Trophoblast cell (in vitro differentiated cells and primary cell): ENCODE measurements at places on chromosomes 7 and 10.

- no peak for DNase-seq
- peaks cover 3% of the 10 kb centered on the region for H3K4me1 ChIP-seq
- H3K36me3 ChIP-seq, result no peaks in the 10 kb centered on the region
- no peak overlapping the region for H3K27ac ChIP-seq
These were observed 1.2 kb upstream of the PLXNA4 start for GRCh38 chr7:132577206-132578049.

DNA sequence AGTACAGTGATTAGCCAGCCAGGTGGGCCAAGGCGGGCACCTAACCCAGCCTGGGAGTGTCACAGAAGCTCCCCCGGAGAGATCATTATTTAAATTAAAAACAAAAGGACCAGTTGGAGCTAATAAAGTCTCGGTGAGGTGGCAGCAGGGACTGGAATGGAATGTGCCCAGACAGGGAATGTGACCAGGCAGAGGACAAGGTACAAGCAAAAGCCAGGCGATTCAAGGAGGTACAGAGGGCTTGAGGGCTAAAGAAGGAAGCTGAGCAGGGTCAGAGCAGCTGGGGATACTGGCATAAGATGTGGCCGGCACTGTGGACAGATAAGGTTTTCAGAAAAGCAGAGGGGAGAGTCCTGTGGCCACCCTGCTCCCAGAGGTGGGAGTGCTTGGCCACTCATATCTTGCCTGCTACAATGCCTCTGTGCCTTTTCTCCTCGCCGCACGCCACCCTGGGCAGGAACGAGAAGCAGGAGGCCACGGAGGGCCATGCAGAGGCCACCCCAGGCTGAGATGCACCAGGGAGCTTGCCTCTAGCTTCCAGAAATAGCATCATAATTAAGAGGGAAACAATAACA is 13.2 kb downstream of the TMEM273 start:
- no peaks in the 10 kb centered on the region for H3K36me3 ChIP-seq
- H3K4me3 ChIP-seq, result no peak overlapping the region
- H3K27ac ChIP-seq, result no peak overlapping the region
- H3K4me1 ChIP-seq, result peaks cover 6% of the 10 kb centered on the region
- no peaks in the 10 kb centered on the region for H3K27me3 ChIP-seq

- no peaks in the 10 kb centered on the region for H3K36me3 ChIP-seq
- H3K4me1 ChIP-seq, result peaks cover 16% of the 10 kb centered on the region
- no peak overlapping the region for H3K4me3 ChIP-seq
- no peak overlapping the region for H3K27ac ChIP-seq
- DNase-seq, result no peak
- no peaks in the 10 kb centered on the region for H3K27me3 ChIP-seq
These were observed 38.9 kb downstream of the FAM20C start for GRCh38 chr7:231030-231857.

GRCh38 chr10:35594115-35595079 is 10.7 kb upstream of the GJD4 start:
- H3K4me1 ChIP-seq, result no peaks in the 10 kb centered on the region
- no peaks in the 10 kb centered on the region for H3K27me3 ChIP-seq
- no peak overlapping the region for H3K4me3 ChIP-seq
- no peaks in the 10 kb centered on the region for H3K36me3 ChIP-seq
- no peak for DNase-seq
- H3K27ac ChIP-seq, result no peak overlapping the region

DNA sequence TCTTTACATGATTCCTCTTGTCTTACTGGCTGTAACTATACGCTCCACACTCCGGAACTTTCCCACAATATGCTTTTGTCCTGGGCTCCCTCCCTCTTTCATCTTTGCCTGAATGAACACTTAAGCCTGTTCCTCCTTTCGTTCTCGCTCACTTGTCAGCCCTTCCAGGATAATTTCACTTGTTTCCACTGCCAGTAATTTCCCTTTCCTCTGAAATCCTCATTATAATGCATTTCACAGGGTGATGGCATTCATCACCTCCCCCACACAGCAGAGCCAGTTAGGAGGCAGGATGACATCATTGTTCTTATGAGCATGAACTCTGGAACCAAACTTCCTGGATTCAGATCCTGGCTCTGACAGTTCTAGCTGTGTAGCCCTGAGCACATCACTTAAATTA is 372.6 kb downstream of the GPR158 start:
- no peaks in the 10 kb centered on the region for H3K27me3 ChIP-seq
- no peaks in the 10 kb centered on the region for H3K4me1 ChIP-seq
- H3K27ac ChIP-seq, result no peak overlapping the region

- no peak overlapping the region for H3K27ac ChIP-seq
- no peaks in the 10 kb centered on the region for H3K27me3 ChIP-seq
- no peaks in the 10 kb centered on the region for H3K36me3 ChIP-seq
These were observed 10.5 kb upstream of the MDFIC start for GRCh38 chr7:114911411-114911810.

DNA sequence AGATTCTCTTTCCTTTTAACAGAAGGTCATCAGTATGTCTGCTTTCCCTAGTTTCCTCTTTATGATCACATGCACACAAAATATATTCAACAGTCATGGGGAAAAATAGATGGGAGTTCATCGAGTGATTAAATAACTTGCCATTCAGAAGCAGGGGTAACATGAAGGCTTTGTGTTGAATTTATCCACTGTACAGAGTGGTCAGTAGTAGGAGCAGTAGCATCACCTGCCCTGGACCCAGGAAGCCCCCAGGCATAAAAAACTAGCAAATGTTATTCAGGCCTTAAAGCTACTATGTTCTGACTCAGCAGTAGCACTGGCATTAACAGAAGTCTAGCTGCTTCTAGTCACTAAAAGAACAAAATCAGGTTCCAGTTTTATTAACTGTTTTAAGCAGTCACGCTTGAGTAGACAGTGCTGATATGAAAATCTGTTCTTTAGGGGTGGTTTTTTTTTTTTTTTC is 31.4 kb upstream of the FAM133B start:
- H3K36me3 ChIP-seq, result peaks cover 16% of the 10 kb centered on the region
- no peaks in the 10 kb centered on the region for H3K4me1 ChIP-seq
- no peaks in the 10 kb centered on the region for H3K27me3 ChIP-seq
- H3K27ac ChIP-seq, result no peak overlapping the region
- H3K4me3 ChIP-seq, result no peak overlapping the region
- DNase-seq, result no peak

DNA sequence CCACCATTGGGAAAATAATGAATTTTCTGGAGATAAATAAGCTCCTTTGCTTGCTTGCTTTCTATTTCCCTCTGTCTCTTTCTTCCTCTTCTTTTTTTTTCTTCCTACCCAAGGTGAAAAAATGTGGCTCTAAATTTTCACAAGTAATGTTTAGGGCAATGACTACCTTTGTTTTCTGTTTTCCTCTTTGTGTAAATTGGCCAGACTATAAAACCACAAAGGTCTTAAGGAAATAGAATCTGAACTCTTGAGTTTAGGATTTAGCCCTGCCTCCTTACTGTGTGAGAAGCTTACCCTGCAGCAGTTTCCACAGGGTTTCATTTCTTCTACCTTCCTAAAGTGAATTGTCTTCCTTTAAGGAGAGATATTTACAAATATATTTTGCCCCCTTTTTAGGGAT is 330.4 kb downstream of the ARL4A start:
- H3K4me3 ChIP-seq, result no peak overlapping the region
- DNase-seq, result no peak
- H3K36me3 ChIP-seq, result no peaks in the 10 kb centered on the region
- peaks cover 4% of the 10 kb centered on the region for H3K4me1 ChIP-seq

- no peak overlapping the region for H3K27ac ChIP-seq
- H3K4me1 ChIP-seq, result no peaks in the 10 kb centered on the region
- no peaks in the 10 kb centered on the region for H3K36me3 ChIP-seq
- no peak overlapping the region for H3K4me3 ChIP-seq
- no peak for DNase-seq
These were observed 74.3 kb downstream of the ANKRD7 start for GRCh38 chr7:118298771-118299170.
